Dermis lymphatic vessel endothelial cell (primary cell): ENCODE measurements at places on chromosomes 5 and 9. TPM values are rescaled to one million over a fixed set of nuclear protein-coding genes. Genes with fewer than 3 reads are reported as not detected.

GCNT4 gene
- total RNA-seq, result 0.11 and 0.34 TPM in 2 replicates

CCL28 gene
- total RNA-seq, result 1.3 and 2.4 TPM in 2 replicates

LCN9 gene
- total RNA-seq, result not detected in 2 replicates

EQTN gene
- 0.09 and 0.22 TPM in 2 replicates for total RNA-seq

F12 gene
- 0.54 and 0.77 TPM in 2 replicates for total RNA-seq

CBY3 gene
- total RNA-seq, result 0.09 and 0.43 TPM in 2 replicates

PLEKHG4B gene
- total RNA-seq, result under 0.01 and 0.11 TPM in 2 replicates

C9orf50 gene
- total RNA-seq, result not detected in 2 replicates

RORB gene
- total RNA-seq, result not detected in 2 replicates

BRIX1 gene
- 16.0 and 25.9 TPM in 2 replicates for total RNA-seq
